NT2/D1 (cell line): ENCODE measurements at places on chromosomes 11 and 22.

DNA sequence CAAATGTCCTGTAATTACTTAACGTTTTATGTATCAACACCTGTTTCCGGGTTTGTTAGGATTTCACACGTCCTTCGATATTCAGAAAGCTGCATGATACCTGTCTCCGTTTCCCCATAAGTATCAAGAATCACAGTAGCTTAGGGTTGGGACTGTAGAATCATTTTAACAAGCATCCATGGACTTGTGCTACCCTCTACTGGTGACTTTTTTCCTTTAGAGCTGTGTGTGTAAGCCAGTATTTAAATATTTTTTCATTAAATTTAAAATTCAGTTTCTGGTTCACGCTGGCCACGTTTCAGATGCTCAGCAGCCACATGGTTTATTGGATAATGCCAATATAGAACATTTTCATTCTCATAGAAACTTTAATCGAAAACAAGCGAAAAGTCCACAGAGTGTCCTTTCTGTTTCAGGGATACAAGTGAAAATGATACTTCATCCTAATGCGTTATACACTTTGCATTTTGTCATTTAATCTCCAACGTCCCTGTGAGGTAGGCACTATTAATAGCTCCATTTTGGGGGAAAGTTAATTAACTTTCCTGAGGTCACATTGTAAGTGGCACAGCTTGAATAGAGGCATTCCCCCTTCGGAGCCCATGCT, 61.5 kb upstream of the SLC25A18 start:
- DNase-seq = peak; percentile 27

GRCh38 chr11:114562166-114562916, 2.7 kb upstream of the NXPE1 start:
- DNase-seq = no peak

- DNase-seq = no peak
Observed at GRCh38 chr11:72618803-72619202, 55.4 kb downstream of the PDE2A start.

DNA sequence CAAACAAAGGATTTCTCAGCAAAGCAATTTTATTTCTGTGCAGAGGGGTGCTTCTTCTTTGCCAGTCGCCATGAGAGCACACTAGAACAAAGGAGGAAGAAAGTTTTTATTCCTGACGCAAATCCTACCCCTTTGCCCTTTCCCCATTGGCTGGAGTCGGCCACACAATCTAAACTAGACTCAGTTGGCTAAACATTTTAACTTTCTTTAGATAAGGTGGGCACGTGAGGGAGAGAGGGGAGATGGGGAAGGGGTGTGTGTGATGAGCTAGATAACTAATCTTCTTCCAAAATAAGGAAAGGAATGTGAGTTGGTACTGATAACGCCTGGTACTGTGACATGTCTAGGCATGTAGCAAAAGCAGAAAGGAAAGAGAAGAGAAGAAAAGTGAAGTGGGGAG, 626 bp downstream of the TRIM22 start:
- DNase-seq = no peak

- DNase-seq = peak; percentile 22
Observed at GRCh38 chr11:72848846-72849466, 34.7 kb downstream of the ATG16L2 start.

- no peak for DNase-seq
Observed at GRCh38 chr11:44066732-44067141, 667 bp downstream of the ACCS start.

DNA sequence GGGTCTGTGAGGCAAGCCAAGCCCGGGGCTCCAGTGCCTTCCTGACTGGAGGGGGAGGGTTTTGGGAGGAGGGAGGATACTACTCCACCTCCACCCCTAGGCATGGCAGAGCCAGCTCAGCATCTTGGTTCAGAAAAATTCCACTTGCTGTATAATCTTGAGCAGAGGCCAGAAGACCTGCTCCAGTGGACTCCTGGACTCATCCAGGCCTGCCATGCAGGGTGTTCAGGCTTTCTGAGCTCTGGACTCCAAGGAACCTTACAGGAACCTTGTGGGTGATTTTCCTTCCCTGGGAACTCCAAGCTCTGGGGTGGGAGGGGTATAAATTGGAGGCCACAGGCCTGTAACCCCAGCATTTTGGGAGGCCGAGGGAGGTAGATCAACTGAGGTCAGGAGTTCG, 9.4 kb downstream of the CSDC2 start:
- no peak for DNase-seq

GRCh38 chr11:19651028-19651427, 61.6 kb upstream of the NAV2 start:
- no peak for DNase-seq

GRCh38 chr22:42685941-42686653, 34.6 kb downstream of the A4GALT start:
- DNase-seq = no peak

DNA sequence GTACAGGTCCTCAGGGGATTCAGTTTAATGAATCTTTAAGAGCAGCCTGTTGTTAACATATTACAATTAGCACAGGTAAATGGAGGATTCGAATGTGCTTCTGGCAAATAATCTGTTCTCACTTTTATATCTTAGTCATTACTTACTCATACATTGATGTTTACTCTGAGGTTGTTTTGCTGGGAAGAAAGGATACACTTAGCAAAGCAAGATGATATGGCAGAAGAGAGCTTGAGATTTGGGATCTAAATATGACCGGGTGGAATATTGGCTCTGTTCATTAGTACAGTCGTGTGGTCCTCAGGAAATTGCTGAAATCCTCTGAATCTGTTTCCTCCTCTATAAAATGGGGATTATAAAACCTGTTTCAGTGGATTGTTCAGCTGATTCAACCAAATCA, 59.7 kb downstream of the SPON1 start:
- DNase-seq = no peak

DNA sequence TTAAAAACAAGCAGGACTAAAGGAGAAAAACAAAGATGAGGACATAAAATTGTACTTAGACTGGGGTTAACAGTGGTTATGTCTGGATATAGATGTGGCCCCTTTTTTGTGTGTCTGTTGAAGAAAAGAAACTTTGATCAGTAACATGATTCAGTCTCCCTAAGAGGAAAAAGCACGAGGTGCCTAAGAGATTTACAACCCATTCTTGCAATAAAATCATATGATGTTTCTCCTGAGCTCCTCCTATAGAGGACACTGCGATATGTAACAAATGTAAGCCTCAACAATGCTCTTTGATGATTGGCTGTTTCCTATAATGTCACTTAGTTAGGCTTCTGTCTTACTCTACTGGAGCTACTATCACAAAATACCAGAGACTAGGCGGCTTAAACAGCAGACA, 77.9 kb downstream of the FBXO7 start:
- no peak for DNase-seq

- DNase-seq = no peak
Observed at GRCh38 chr11:41133023-41133422, 326.4 kb downstream of the LRRC4C start.

DNA sequence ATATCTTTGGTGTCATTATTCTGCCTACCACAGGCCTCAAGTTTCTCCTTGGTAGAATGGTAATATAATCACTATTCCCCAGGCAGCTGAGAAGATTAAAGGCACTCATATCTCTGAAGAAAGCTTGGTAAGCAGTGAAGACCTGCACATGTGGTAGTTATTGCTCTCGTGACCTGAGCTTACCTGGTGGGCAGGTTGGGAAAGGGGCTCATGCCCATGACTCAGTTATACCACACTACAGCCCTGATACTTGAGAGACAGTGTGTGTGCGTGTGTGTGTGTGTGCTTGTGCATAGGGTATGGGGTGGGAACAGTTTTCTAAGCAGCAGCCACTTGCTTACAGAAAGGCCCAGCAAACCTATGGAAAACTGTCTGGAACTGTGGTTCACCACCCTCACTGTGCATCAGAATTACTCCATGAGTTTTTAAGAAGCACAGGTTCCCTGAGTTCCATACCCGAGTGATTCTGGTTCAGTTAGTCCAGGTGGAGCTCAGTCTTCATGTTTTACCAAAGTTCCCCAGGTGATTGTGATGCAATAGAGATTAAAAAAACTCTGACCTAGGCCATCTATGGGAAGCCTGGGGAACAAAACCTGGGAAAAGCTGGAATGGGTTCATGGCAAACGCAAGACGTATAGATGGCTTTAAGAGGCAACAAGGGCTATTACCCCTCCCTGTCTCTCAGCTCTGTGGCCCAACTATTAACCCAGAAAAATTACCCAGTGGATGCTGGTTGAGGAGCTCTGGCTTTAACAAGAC, 79.0 kb upstream of the ZBED5 start:
- no peak for DNase-seq

- no peak for DNase-seq
Observed at GRCh38 chr11:128551611-128552335, 35.6 kb downstream of the ETS1 start.

DNA sequence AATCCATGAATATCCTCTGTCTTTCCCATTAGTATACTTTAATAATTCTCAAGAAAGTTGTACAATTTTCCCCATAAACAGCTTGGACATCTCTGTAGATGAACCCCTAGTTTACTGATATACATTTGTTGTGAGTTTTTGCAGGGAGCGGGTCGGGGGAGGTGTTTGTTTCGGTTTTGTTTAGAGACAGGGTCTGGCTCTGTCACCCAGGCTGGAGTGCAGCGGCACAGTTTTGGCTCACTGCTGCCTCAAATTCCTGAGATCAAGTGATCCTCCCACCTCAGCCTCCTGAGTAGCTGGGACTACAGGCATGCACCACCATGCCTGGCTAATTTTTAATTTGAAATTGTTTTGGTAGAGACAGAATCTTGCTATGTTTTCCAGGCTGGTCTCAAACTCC, 57.6 kb downstream of the IGLL5 start:
- DNase-seq = no peak

DNA sequence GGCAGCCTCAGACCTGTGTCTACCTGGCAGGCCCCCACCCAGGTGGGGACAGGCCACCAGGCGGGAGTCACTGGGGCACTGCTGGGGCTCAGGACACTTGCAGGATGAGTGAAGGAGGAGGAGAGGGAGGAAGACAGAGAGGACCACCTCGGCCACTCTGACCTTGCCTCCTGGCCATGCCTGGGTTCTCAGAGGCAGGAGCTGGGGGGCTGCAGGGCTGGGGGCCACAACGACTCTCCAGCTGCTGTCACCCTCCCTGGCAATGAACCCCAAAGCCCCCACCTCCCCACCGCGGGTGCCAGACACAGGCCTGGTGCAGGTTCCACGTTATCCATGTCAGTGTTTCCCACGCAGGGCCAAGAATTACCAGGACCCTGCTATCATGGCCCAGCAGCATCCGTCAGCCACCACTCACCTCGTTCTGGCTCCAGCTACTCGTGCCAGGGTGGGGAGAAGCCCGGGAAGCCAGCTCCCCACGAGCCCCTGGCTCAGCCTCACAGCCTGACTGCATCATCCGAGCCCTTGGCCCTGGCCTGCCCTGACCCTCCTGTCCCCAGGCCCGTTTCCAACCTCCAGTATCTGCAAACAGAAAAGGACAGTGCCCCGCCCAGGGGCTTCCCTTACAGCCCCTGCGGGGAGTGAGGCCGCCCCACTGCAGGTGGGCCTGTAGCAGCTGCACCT, 62.4 kb downstream of the BRD1 start:
- no peak for DNase-seq

- DNase-seq = peak; percentile 89
Observed at GRCh38 chr11:64355078-64355940, 3.7 kb upstream of the RPS6KA4 start.

- no peak for DNase-seq
Observed at GRCh38 chr11:71255800-71256479, 3.6 kb upstream of the SHANK2 start.

GRCh38 chr11:33557201-33557600, 143.4 kb downstream of the C11orf91 start:
- DNase-seq = no peak

GRCh38 chr11:11022125-11022730, 164.4 kb upstream of the ZBED5 start:
- no peak for DNase-seq

- no peak for DNase-seq
Observed at GRCh38 chr11:62026739-62027370, 59.4 kb upstream of the FTH1 start.

GRCh38 chr11:65928667-65929066, 9.4 kb downstream of the DRAP1 start:
- DNase-seq = no peak

DNA sequence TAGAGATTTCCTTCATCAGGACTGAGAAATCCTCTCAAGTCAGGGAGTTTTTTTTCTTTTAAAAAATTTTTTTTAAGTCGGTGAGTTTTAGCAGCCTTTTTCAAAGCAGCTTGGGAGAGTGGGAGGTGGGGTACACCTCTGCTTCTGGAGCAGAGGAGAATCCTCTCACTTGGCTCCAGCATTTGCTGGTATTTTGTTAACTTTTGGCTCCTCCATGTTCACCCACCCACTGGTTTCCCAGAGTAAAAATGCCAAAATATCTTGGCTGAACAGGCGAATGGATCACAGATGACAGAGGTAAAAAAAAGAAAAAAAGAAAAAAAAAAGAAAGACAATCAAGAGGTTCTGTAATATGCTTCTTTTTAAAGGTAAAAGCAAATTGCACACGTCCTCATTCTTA, 68.0 kb downstream of the GAB2 start:
- DNase-seq = no peak

DNA sequence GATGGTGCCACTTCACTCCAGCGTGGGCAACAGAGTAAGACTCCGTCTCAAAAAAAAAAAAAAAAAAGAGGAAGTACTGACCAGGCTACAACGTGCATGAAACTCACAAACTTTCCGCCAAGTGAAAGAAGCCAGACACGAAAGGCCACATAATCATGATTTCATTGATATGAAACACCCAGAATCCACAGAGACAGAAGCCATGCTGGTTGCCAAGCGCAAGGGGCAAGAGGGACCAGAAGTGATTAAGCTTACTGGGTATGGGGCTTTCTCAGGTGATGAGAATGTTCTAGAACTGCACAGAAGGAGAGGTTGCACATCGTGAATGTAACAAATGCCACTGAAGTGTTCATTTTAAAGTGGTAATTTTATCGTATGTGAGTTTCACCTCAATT, 60.9 kb downstream of the CELSR1 start:
- DNase-seq = no peak

- DNase-seq = no peak
Observed at GRCh38 chr11:4090258-4090657, 4.3 kb upstream of the RRM1 start.

DNA sequence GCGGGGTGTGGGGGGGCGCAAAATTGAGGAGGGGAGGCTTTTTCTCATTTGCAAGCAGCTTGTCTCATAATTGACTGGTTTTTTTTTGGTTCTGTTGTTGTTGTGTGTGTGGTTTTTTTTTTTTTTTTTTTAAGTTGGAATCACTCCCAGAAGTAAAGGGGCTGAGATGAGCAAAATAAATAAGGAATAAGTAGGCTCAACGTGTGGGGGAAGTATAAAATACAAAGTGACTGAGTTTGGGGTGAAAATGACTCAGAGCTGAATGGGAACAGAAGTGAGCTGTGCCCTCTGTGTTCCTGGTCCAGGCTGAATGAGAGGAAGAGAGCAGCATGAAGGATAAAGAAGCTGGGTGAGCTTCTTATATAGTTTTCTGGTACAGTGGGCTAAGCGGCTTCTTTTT, 90.0 kb downstream of the GRIK4 start:
- DNase-seq = no peak

GRCh38 chr11:17063171-17064002, 14.1 kb downstream of the RPS13 start:
- DNase-seq = peak; percentile 38

- DNase-seq = no peak
Observed at GRCh38 chr11:75635066-75635862, 33.6 kb downstream of the MAP6 start.

DNA sequence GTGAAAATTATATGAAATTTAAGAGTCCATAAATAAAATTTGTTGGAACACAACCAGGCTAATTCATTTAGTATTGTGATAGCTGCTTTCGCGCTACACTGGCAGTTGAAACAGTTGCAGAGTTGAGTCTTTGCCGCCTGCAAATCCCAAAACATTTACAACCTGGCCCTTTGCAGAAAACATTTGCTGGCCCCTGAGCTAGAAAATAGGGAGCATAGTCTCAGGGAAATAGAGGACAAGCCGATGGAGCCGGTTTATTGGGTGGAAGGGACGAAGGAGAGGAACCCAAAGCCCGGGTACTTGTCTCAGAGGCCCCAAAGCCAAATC, 527 bp upstream of the SAC3D1 start:
- DNase-seq = no peak
